ENCODE measurements at places on chromosomes 4 and X. TPM values are rescaled to one million over a fixed set of nuclear protein-coding genes. Genes with fewer than 3 reads are reported as not detected.

The MAOA gene
- 11.8 TPM for total RNA-seq

The EVC2 gene
- 11.7 TPM for total RNA-seq

GRCh38 chr4:188282471-188283232 is 143.4 kb downstream of the TRIML1 start:
- DNase-seq, result no peak

- no peak for DNase-seq
Observed at GRCh38 chr4:1109333-1109732, 4.0 kb downstream of the RNF212 start.

GRCh38 chr4:22410645-22411247 is 105.1 kb downstream of the ADGRA3 start:
- DNase-seq, result peak; percentile 5

- DNase-seq, result no peak
Observed at GRCh38 chr4:181569553-181569952, 673.6 kb upstream of the TENM3 start.

DNA sequence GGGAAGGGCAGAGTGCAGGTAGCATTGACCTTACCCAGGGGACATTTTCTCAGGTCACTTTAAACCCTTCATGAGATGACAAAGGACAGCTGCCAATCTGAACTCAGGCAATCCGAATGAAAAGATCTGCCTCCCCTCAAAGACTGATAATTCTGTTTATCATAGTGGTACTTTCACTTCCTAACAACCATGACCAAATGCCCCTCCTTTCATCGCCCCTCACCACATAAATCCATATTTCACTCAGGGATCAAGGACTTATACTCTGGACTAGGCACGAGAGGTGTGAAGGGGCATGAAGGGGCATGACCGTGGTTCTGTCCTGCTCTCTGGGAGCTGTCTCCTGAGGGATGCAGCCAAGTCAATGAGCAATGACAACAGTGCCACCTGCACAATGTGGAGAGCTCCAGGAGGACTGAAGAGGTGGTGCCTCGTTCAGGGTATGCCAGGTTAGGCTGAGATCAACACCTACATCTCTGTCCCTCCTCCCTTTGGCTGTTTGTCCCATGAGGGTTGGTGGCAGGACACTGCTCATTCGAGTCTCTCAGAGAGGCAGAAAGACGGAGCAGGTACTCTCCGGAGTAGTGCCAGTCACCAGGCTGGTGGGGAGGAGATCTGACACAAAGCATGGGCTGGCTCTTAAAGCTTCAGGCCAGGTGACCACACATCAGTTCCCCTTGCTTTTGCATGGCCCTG is 12.5 kb downstream of the HS3ST1 start:
- DNase-seq, result no peak

DNA sequence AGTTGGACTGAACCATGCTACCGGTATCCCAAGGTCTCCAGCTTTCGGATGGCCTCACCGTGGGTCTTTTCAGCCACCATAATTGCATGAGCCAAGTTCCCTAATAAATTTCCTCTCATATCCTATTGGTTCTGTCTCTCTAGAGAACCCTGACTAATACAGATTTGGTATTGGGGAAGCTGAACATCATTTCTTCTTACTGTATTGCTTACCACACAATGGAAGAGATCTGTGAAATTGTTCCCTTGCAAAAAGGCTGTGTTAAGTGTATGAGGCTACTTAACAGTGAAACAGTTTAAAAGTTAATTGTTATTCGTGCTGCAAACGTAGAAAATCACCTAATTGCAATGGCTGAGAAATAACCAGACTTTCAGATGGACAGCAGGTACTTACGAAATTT is 34.0 kb downstream of the PLAC8 start:
- DNase-seq, result no peak

GRCh38 chrX:13598877-13599276 is 29.5 kb downstream of the EGFL6 start:
- DNase-seq, result no peak

GRCh38 chr4:33296876-33297455 is 2576.8 kb downstream of the PCDH7 start:
- no peak for DNase-seq

DNA sequence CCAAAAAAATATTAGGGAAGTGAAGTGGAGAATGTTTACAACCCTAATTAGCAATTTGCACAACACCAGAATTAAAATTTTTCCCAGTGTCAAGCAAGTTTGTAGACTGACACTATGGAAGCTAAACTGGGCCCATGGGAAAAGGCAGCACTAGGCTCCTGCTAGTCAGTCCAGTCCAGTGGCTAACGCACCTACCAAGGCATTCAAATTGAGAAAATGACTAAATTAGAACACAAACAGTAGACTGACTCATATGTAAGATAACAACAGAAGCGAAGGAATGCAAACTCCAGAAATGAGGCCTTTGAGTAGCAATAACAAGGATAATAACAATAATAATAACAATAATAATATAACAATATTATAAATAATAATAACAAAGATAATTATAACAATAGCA is 90.7 kb downstream of the GRIA3 start:
- DNase-seq, result no peak

GRCh38 chr4:8319731-8320385 is 50.3 kb downstream of the HTRA3 start:
- DNase-seq, result no peak
